Activated T-helper 1 cell treated with anti-CD3 and anti-CD28 coated beads, Interleukin-2, amount 50 U/mL, for 16 hours (primary cell): ENCODE measurements at places on chromosomes 12 and 14.

- no peak for DNase-seq
Measured at GRCh38 chr12:56243731-56244181, 13.9 kb downstream of the SLC39A5 start.

DNA sequence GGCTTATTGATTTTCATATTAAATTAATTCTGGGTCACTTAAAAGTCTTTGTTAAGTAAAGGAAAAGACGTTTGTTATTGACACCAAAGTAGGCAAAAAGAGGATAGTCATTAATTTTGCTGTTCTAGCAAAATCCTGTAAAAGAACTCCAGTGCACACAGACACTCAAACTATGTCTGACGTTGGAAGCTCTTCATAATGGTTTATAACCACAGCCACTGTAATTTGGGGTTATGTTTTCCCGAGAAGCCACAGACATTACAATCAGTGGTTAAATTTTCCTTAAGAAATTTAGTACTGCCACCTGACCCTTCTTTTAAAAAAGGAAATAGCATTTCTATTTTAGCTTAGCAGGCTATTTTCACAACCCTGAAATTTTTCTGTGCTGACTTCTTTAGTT lies 267.5 kb downstream of the CCDC91 start:
- no peak for DNase-seq

DNA sequence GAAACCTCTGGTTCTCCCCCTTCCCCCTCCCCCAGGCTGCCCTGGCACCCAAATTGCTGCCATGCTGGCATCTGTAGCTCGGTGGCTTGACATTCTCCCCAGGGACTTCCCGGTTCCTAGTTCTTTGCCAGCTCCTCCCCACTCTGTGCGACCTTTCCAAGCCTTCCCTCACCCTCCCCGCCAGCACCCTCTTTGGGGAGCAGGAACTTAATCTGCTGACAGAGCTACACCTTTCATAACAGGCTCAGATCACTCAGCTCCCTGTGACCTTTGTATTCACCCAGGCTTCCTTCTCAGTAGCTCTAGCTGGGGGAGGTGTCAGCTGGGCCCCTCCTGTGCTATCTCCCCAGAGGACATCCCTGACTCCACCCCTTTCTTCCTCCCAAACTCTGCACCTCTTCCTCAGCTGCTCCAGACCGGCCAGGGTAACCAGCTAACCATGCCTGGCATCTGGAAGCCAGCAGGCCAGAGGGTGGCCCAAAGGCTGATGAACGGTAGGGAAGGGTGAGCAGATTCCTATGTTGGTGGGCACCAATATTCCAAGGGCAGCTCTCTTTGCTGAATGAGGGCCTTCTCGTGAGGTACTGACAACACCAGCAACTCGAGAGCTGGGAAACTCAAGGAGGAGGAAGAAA lies 1.8 kb upstream of the COX14 start:
- DNase-seq = no peak

DNA sequence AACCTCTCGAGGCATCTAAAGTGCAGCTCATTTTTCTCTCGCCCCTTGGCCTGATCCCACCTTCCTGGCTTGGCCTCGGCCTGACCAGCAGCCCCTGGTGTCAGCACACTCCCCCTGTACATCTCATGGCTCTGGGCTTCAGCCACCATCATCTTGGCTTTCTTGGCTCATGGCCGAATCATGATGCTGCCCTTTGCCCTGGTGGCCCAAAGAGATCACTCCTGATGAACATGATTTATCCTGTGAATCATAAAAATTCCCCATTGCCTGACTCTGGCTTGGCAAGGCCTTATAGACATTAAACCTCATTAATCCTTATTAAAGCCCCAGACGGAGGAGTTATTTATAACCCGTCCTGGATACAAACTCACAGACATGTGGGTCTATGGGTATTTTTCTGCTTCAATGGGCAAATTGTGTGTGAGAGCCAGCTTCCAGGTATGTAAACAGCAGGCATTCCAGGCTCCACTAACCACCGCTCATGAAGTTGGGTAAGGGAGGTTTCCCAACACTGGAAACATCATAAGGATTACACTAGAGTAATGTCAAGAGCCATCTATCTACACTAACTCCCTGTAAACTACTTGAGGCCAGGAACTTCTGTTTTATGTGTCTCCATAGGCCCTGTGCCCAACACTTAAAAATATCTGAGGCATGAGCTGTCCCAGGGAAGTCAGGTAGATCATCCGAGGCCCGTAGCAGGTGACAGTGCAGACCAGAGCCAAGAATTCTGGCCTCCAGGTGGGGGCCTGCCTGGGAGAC lies 171.2 kb downstream of the TTC8 start:
- no peak for DNase-seq

GRCh38 chr14:94397289-94398181 lies 9.1 kb upstream of the SERPINA1 start:
- DNase-seq = no peak
